ENCODE measurements at places on chromosomes 5 and 9.

GRCh38 chr5:150703762-150704161, 2.9 kb upstream of the RBM22 start:
- DNase-seq, result no peak

GRCh38 chr5:57938174-57938557, 455.6 kb upstream of the ACTBL2 start:
- DNase-seq, result no peak

GRCh38 chr5:7850395-7851239, at the start of gene CFAP90:
Gene CFAP90 (minus strand): TSS chr5:7851133. CDS start chr5:7851021, 112 bp downstream.
- DNase-seq, result no peak

- DNase-seq, result no peak
Measured at GRCh38 chr5:122218778-122219177, 89.4 kb downstream of the ZNF474 start.

DNA sequence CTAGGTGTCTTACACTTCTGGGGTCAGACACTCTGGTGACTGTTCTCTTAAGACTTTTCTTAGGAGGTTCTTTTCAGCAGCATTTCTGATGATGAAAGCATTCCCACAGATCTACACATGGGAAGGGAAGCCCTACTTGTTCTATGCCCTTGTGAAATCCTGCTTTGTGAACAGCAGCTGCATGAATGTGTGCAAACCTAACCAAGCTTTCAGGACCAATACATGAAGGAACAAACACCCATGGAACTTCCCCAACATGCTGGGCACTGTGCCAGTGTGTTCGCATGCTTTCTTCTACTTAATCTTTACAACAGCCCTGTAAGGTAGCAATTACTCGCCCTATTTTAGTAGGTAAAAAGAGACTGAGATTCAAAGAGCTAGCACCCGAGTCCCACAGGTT, 439.9 kb upstream of the KLF4 start:
- DNase-seq, result no peak

DNA sequence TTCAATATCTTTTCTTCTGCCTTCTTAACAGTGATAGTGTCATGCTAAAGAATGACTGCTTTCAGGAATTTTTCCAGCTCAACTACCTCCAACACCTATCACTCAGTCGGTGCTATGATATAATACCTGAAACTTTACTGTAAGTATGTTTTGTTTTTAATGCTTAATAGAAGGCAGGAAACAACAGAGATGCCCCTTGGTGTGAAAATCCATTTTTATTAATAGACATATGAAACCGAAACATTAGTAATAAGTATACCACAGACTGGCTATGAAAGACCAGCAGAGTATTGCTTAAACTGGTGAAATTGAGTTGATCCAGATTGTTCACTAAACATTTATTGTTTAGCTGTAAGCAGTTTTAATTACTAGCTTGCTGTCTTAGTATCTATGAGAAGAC, 25.2 kb downstream of the SKP2 start:
- DNase-seq, result peak; percentile 14
